ENCODE measurements at places on chromosomes 2 and 18.

DNA sequence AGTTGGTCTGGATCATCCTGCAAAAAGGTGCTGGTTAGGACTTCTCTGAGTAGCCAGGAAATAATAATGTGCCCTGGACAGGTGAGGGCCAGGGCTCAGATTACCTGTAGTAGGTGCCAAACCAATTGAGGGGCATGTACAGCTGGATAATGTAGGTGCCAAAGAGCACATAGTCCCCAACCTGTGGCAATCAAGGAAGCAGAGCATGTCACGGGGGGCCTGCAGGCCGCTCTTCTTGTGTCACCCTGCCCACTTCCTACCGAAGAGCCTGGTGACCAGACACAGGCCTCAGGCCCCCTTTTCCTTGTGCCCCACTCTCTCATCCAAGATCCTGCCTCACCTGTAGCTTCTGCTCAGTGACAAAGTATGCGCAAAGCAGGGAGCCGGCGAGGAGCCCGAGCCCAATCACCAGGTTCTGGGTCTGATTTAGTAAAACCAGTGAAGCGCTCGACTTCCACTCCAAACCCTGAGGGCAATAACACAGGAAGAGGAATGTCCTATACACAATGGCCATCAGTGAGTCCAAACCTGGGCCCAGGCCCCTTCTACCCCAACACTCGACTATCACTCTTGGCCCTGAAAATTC is 5.2 kb downstream of the ABCB6 start:
- DNase-seq, result no peak

DNA sequence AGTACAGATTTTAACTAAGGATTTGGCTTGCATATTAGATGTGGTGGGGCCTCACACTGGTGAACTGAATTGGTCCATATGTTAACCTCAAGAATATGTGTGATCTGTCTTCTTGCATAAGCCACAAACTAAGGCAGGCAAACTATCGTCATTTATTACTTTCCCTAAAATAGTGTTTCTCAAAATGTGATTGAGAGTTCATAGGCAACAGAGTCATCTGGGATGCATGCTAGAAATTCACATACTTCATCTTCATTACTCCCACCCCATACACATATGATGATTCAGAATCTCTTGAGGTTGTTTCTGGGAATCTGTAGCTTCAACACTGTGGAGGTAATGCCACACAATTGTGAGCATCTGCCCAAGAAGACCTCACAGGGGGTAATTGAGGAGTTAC is 822.8 kb upstream of the CDH2 start:
- DNase-seq, result no peak

DNA sequence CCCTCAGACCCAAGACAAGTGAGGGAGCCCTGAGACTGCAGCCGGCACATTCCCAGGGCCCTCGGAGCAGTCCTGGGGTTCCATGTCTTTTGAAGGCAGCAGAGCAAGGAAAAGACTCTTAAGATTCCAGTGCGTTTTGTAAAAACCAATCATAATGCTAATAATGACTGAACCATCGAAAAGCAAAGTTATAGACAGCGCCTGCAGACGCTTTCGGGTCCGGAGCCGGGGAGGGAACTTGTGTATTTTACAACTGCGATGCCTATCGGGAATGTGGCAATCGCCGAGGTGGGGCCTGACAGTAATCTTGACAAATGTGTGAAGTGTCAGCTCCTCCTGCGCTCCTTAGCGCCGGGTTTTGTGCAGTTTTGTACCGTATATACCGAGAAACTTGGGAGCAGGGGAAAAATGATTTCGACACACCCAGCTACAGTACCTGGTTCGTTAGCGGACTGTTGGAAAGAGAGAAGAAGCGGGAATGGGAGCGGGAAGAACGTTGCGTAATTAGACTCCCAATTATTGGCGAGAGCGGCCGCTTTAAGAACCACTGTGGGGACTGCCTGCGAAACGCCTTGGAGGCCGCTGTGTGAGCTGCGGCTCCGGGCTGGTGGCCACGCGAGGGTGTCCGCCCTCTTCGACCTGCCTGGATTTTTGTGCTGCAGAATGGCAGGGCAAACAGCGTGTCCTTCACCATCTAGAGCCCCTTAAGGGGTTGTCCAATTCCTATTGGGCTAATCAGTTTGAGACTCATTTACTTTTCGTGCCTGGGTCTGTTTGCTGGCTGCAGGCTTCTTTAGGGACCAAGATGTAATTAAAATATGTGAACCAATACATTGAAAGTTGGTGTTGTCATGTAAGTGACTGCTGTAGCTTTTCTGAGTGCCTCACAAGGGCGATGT is 2.4 kb downstream of the EPAS1 start:
- no peak for DNase-seq

GRCh38 chr2:37415128-37415820 is 70.8 kb downstream of the QPCT start:
- DNase-seq, result no peak

GRCh38 chr18:58513615-58514335 is 115.1 kb downstream of the ALPK2 start:
- no peak for DNase-seq

- peak; percentile 14 for DNase-seq
These were observed 318.7 kb upstream of the NCKAP5 start for GRCh38 chr2:133886735-133887675.

DNA sequence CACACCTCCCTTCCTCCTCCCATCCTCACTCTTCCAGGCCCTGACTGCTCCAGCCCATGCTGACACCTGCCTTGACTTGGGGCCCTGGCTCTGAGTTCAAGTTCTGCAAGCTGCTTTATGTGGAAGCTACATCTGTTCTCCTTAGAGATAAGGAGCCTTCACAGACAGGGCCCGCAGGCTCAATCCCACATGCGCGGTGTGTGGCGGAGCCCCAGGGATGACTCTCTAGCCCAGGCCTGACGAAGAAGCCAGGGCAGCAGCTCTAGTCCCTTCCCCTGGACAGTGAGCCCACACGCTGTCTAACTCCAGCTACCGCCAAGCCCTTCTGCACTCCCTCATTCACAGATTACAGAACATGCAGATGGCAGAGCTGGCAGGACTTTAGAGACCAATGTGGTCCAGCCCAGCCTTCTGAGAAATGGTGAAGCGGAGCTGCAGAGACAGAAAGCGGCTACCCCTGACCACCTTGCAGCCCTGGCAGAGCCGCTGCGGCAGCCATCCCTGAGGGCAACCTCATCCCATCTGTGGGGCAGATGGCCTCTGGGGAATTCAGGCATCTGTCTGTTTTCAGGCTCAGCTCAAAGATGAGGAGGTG is 304.3 kb downstream of the CELF4 start:
- no peak for DNase-seq

DNA sequence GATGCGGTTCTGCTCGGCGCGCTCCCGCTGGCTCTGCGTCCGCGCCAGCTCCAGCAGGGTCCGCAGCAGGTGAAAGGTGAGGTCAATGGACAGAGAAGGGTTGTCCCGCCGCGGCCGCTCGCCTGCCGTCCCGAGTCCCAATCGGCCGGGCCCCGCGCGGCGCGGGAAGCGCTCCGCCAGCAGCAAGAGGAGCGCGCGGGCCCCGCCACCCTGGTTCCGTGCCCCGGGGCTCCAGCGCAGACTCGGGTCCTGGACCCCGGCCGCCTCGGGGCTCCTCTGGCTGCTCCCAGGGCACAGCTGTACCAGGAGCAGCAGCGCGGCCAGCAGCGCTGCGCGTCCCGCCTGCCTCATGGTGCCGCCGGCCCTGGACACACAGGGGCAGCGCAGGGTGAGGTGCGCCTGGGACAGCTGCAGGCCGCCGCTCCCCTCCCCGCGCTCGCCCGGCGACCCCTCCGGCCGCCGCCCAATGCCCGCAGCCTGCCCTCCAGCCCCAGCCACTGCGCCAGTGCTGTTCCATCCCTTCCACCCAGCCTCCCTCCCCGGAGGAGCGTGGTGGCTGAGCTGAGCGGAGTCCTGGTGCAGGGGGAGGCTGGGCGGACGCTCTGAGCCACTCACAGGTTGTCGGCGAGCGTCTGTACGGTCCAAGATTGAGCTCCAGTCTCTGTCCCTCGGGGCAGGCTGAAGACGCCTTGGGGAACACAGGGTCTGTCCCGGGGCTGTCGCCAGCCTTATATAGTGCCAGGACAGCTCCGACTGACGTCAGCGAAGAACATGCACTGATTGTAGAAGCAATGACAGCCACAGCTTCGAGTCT is 493 bp downstream of the UCN start:
- no peak for DNase-seq

DNA sequence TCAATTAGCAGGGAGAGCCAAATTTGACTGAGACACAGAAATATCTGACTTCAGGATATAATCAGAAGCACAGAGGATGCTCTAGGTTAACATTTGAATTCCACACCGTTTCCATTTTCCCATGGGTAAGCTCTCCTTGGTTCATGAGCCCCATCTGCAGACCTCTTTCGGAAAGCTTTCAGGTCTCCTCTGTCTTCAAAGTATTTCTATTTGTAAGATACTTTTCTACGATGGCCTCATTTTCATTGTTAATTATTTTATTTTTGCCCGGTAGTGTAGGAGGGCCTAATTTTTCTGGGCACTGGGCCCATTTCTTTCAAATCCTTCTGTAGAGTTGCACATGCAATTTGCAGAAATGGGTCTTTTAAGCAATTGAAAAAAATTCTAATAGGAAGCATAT is 53.8 kb downstream of the LRPPRC start:
- DNase-seq, result no peak

- DNase-seq, result no peak
These were observed 68.7 kb upstream of the CABLES1 start for GRCh38 chr18:23066504-23067039.

- peak; percentile 73 for DNase-seq
These were observed 136.4 kb downstream of the SCG2 start for GRCh38 chr2:223465793-223466192.

DNA sequence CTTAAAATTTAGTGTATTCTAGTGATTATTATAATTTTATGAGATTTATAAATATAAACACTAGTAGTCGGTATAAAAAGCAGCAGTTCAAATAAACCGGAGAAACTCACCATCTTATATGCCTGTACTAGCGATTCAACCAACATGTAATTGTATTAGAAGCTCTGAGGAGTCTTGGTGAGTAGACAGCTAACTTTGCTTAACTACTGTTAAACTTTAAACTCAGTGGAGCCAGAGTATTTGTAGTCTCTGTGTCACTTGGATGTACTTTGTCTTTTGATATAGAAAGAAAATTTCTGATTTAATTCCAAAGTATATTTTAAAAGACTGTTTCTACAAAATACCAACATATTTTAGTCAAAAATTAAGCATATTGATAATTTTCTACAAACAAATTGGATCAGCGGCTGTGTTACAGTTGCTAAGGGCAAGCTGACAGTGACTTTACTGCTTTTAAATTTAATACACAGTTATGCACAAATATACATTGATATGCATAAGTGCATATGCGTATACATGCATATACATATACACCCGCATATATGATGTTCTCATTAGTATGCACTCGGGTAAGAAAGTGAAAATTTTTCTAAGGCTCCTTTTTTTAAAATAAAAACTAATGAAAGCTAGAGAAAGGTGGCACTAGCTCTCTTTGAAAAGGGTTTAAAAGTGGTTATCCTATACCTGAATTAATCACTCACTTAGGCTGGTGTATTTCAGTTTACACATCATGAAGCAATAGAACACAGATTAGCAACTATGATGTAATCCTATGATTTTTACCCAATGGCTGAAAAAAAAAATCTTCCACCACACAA is 374.5 kb downstream of the NCKAP5 start:
- no peak for DNase-seq
